ENCODE measurements at places on chromosomes 2 and 18.

DNA sequence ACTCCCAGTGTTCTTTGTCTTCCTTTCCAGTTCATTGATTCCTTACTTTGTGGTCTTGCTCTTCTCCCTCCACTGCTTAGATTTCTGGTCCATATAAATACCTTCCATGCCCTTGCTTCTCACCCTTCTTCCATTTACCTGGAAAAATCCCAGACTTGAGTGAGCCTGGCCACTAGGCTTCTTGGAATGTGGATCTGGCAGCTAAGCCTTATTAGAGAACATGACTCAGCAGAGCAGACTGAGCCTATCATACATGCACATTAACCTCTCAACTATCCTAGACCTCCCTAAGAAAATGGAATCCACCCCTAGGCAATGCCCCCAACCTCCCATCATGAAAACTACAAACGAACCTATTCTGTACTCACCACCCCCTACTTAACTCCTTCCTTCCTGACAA, 127.7 kb downstream of the RHBDD1 start:
- peaks cover 3% of the 10 kb centered on the region for H3K36me3 ChIP-seq
- no peak overlapping the region for H3K4me3 ChIP-seq
- H3K4me1 ChIP-seq: no peaks in the 10 kb centered on the region
- DNase-seq: no peak

DNA sequence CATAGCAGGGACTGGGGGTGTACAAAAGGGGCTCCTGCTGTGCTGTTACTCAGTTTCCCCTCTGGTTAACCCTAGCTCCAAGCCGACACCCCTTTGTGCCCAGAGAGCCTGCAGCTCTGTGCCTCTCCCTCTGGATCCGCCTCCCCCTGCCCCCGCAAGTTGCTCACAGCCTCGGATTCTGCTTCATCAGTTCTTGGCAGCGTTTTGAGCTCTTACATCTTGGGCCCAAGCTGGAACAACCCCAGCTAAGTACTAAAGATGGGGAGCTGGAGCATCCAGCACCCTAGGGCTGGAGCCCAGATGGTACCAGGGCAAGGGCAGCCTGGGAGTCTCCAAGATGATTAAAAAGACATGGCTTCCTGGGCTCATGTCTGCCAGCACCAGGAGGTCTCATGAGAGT, 40.7 kb downstream of the POMC start:
- no peak for DNase-seq
- H3K4me1 ChIP-seq: peaks cover 10% of the 10 kb centered on the region
- no peak overlapping the region for H3K27ac ChIP-seq
- H3K4me3 ChIP-seq: no peak overlapping the region
- H3K36me3 ChIP-seq: peaks cover under 1% of the 10 kb centered on the region

- H3K4me1 ChIP-seq: peaks cover 4% of the 10 kb centered on the region
- H3K36me3 ChIP-seq: no peaks in the 10 kb centered on the region
- peaks cover 18% of the 10 kb centered on the region for H3K27me3 ChIP-seq
- H3K4me3 ChIP-seq: no peak overlapping the region
- DNase-seq: no peak
- H3K27ac ChIP-seq: no peak overlapping the region
Measured at GRCh38 chr2:240704651-240705050, 13.0 kb downstream of the AQP12A start.

- H3K4me1 ChIP-seq: peaks cover 11% of the 10 kb centered on the region
- no peak for DNase-seq
- H3K36me3 ChIP-seq: no peaks in the 10 kb centered on the region
- H3K4me3 ChIP-seq: no peak overlapping the region
- H3K27ac ChIP-seq: no peak overlapping the region
- H3K27me3 ChIP-seq: no peaks in the 10 kb centered on the region
Measured at GRCh38 chr2:64692401-64692800, 38.7 kb upstream of the SERTAD2 start.

GRCh38 chr2:203894262-203894661, 26.7 kb downstream of the CTLA4 start:
- no peaks in the 10 kb centered on the region for H3K36me3 ChIP-seq
- H3K27me3 ChIP-seq: no peaks in the 10 kb centered on the region
- H3K4me3 ChIP-seq: no peak overlapping the region
- no peak for DNase-seq
- no peak overlapping the region for H3K27ac ChIP-seq
- peaks cover 4% of the 10 kb centered on the region for H3K4me1 ChIP-seq

DNA sequence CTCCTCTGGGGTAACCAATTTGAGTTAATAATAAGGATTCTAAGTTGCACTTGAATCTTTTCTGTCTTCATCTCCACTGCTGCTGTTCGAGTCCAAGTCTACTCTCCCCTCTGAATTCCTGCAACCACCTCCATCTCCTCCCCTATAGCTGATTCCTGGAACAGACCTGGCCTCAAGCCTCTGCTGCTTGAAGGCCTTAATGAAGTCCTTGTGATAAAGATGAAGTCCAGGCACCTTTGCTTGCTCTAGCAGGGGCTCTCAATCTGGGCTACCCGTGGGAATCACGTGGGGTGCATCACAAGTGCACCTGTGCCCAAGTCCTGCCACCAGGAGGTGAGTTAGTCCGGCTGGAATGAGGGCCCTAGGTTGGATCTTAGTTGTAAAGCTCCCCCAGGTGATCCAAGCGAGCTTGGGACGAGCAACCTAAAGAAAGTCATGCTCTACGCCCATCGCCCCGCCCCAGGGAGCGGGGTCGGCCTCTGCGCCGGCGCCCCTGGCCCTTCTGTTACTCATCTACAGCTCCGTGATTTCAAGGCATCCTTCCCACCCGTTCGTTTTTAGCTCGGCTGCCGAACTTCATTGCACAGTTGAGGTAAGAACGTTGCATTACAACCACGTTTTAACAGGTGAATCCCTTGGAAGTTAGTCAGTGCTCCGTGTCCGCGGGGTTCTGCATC, 905 bp upstream of the IAH1 start:
- H3K4me3 ChIP-seq: peak overlapping the region; percentile 80
- H3K27ac ChIP-seq: peak overlapping the region; percentile 40
- H3K36me3 ChIP-seq: peaks cover 32% of the 10 kb centered on the region

GRCh38 chr2:152588998-152589397, 128.3 kb downstream of the PRPF40A start:
- DNase-seq: no peak
- H3K4me3 ChIP-seq: no peak overlapping the region
- no peaks in the 10 kb centered on the region for H3K27me3 ChIP-seq
- peaks cover 14% of the 10 kb centered on the region for H3K4me1 ChIP-seq

DNA sequence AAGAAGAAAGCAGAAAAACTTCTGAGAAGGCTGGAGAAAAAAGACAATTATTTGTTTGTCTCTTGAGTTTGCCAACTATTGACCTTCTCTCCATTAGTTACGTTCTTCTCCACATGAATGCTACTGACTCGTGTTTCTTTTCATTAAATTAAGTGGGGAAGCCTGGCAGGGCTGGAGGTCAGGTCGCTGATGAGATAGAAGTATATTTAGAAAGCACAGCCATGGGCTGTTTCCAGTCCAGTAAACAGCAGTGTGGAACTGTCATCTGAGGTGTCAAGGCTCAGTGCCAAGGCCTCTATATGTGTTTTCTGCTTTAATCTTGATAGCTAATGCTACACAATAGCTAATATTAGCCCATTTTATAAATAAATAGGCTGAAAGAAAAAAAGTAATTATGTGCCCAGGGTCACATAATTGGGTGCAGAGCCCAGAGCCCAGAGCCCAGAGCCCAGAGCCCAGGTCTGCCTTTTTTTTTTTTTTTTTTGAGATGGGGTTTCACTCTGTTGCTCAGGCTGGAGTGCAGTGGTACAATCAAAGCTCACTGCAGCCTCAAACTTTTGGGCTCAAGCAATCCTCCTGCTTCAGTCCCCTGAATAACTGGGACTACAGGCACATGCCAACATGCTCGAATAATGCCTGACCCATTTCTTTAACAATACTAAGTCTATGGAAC, 6.3 kb downstream of the MSGN1 start:
- H3K36me3 ChIP-seq: no peaks in the 10 kb centered on the region
- peaks cover 27% of the 10 kb centered on the region for H3K4me1 ChIP-seq
- H3K27ac ChIP-seq: peak overlapping the region; percentile 4
- H3K4me3 ChIP-seq: peak overlapping the region; percentile 5
- peaks cover 5% of the 10 kb centered on the region for H3K27me3 ChIP-seq

- no peak for DNase-seq
- no peak overlapping the region for H3K4me3 ChIP-seq
- H3K27me3 ChIP-seq: peaks cover 2% of the 10 kb centered on the region
- no peaks in the 10 kb centered on the region for H3K36me3 ChIP-seq
- no peaks in the 10 kb centered on the region for H3K4me1 ChIP-seq
- no peak overlapping the region for H3K27ac ChIP-seq
Measured at GRCh38 chr18:30743033-30743432, 299.5 kb downstream of the DSC3 start.

- peaks cover 20% of the 10 kb centered on the region for H3K4me1 ChIP-seq
- H3K27ac ChIP-seq: peak overlapping the region; percentile 86
Measured at GRCh38 chr18:74292541-74292858, 737 bp upstream of the CYB5A start.

DNA sequence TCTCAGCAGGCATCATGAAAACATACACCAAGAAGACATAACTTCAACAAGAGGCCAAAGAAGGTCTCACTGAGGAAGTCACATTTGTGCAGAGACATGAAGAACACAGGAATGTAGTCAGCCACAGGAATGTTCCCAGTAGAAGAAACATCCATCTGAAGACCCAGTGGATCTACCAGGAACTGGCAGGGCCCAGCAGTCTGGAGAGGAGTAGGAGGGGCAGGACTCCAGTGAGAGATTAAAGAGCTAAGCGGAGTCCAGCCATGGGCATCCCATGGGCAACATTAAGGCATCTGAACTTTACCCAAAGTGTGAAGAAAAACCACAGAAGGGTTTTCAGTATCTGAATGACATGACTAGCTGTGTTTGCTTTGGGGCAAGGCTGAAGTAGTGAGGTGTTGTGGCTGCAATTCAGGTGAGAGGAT, 103.1 kb downstream of the UPP2 start:
- H3K36me3 ChIP-seq: no peaks in the 10 kb centered on the region
- no peak overlapping the region for H3K4me3 ChIP-seq
- H3K27ac ChIP-seq: no peak overlapping the region
- DNase-seq: no peak

- no peaks in the 10 kb centered on the region for H3K27me3 ChIP-seq
- no peak overlapping the region for H3K4me3 ChIP-seq
- no peak overlapping the region for H3K27ac ChIP-seq
- H3K36me3 ChIP-seq: peaks cover 7% of the 10 kb centered on the region
- H3K4me1 ChIP-seq: no peaks in the 10 kb centered on the region
- no peak for DNase-seq
Measured at GRCh38 chr2:148375214-148375613, 269.3 kb upstream of the EPC2 start.

DNA sequence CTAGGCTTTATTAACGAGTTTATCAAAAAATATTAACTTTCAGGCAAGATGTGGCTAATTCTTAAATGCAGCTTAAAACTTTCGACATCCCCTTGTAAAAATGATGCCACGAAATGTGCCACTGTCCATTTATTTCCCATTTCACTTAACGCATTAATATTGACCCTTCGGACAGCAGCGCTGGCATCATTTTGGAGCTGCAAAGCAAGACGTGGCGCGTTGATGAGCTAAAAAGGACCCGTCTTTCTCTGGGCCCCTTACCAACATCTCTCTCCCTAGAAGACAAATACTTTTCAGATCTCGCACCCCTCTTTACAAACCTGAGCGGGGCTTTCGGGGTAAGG, 367.9 kb downstream of the MTX2 start:
- no peak for DNase-seq
- no peaks in the 10 kb centered on the region for H3K4me1 ChIP-seq
- peak overlapping the region; percentile 83 for H3K4me3 ChIP-seq
- no peak overlapping the region for H3K27ac ChIP-seq

- H3K27ac ChIP-seq: no peak overlapping the region
- DNase-seq: no peak
- H3K27me3 ChIP-seq: no peaks in the 10 kb centered on the region
- H3K4me1 ChIP-seq: peaks cover 8% of the 10 kb centered on the region
Measured at GRCh38 chr2:17614174-17614930, 73.9 kb downstream of the VSNL1 start.

DNA sequence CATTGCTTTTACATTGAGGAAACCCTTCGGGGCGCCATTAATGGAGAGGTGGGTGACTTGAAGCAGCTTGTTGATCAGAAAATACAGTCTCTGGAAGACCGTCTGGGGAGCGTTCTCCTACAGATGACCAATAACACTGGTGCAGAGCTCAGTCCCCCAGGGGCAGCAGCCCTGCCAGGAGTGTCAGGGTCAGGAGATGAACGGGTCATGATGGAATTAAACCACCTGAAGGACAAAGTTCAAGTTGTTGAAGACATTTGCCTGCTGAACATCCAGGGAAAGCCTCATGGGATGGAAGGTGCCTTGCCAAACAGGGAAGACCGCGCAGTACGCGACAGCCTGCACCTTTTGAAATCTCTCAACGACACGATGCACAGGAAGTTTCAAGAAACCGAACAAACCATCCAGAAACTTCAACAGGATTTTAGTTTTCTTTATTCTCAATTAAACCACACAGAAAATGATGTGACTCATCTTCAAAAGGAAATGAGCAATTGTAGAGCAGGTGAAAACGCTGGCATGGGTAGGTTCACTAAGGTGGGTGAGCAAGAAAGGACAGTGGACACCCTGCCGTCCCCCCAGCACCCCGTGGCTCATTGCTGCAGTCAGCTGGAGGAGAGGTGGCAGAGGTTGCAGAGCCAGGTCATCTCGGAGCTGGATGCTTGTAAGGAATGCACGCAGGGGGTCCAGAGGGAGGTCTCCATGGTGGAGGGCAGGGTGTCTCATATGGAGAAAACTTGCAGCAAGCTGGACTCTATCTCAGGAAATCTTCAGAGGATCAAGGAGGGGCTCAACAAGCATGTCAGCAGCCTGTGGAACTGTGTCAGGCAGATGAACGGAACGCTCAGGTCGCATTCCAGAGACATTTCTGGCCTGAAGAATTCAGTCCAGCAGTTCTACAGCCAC, 45.0 kb downstream of the EMILIN2 start:
- H3K4me3 ChIP-seq: no peak overlapping the region
- H3K36me3 ChIP-seq: peaks cover 6% of the 10 kb centered on the region
- no peak for DNase-seq
- H3K4me1 ChIP-seq: peaks cover 14% of the 10 kb centered on the region
- no peaks in the 10 kb centered on the region for H3K27me3 ChIP-seq

GRCh38 chr18:67266246-67267237, 250.0 kb downstream of the DSEL start:
- no peak for DNase-seq
- H3K36me3 ChIP-seq: no peaks in the 10 kb centered on the region
- H3K27ac ChIP-seq: no peak overlapping the region
- H3K27me3 ChIP-seq: peaks cover 4% of the 10 kb centered on the region

GRCh38 chr2:59182249-59182648, 941.1 kb upstream of the FANCL start:
- DNase-seq: no peak
- no peaks in the 10 kb centered on the region for H3K27me3 ChIP-seq
- no peak overlapping the region for H3K27ac ChIP-seq
- H3K4me1 ChIP-seq: peaks cover 30% of the 10 kb centered on the region
- H3K4me3 ChIP-seq: no peak overlapping the region

- H3K4me3 ChIP-seq: no peak overlapping the region
- no peak overlapping the region for H3K27ac ChIP-seq
- no peaks in the 10 kb centered on the region for H3K36me3 ChIP-seq
- H3K4me1 ChIP-seq: peaks cover 8% of the 10 kb centered on the region
Measured at GRCh38 chr2:71891155-71891554, 256.5 kb downstream of the CYP26B1 start.
